ENCODE measurements at places on chromosomes 6 and 20.

GRCh38 chr6:21899708-21900107 is 306.2 kb downstream of the SOX4 start:
- no peak for ATAC-seq

GRCh38 chr20:1377341-1377871 is 15.4 kb downstream of the FKBP1A start:
- ATAC-seq, result peak; percentile 84

DNA sequence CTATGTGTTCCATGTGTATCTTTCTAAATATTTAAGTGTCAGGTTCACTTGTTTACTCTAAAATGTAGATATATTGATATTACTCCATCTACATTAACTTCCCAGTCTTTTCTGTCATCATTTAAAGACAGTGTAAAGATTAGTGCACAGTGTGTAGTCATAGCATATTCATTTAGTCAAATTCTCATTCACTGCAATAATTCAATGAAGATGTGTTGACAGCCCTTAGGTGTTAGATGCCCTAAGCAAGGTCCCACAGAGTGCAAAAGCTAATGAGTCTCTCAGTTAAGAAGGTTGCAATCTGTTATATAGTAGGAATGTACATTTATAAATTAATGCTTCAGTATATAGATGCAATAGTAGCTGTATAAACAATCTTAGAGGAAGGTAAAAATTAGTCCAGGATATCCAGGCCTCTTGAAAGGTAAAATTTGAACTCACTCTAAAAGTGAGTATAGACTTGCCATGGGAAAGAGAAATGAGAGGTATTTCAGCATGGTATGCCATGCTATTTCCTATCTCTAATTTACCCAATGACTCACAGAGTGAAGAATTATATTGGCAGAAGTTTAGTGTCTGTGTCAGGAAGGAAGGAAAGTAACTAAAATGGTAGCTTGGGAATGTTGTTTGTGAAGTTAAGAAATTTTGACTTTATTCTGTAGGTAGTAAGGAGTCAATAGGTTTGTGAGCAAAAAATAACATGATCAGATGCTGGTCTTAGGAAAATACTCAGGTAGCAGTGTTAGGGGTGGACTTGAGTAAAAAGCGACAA is 969.9 kb upstream of the CITED2 start:
- ATAC-seq, result no peak

GRCh38 chr6:151585741-151586140 is 91.9 kb downstream of the CCDC170 start:
- no peak for ATAC-seq

GRCh38 chr6:48099713-48100587 is 11.0 kb downstream of the PTCHD4 start:
- no peak for ATAC-seq

Measured in stimulated activated memory B cell treated with anti-CD40 and anti-IgM and Interleukin-4, amounts not matched to agents 10 μg/mL and 1 μg/mL and 100 μg/mL, for 72 hours (primary cell).